Stimulated activated CD4-positive, alpha-beta T cell treated with anti-CD3 and anti-CD28 coated beads, Interleukin-15, amount 100 ng/mL, for 1 hour (primary cell): ENCODE measurements at places on chromosomes 7 and 10.
A peak's percentile ranks its signal among the peaks of the same experiment; 100 is the strongest.

DNA sequence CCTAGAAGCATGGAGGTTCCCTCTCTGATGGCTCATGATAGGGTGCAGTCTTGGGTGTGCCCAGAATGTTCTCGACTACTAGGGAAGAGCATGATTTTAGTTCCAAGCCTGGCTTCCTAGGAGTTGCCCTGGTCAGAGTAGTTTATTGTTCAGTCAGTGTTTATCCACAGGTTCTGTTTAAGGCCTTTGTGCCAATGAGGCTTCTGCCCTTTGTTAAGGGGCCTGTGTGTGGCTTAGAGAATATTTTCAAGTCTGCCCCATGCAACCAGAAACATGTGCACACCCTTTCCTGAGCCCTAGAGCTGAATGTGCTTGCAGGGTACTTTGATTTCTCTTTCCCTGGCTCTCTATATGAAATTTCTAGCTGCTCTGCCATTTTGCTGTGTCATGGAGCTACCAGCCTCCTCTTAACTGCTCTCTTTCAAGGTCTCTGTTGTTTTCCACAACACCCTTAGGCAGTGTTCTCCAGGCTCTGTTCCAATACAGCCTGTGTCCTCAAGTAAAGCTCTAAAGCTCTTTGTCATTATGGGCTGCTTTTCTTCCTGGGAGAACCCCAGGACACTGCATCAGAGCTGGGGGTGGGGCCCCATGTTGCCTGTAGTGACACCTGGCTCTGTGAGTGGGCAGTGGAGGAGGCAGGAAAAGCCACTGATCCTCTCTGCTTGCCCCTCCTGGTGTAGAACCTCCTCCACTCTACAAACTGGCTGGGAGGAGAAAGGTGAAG lies 34.1 kb upstream of the TSPAN33 start:
- no peak for DNase-seq

DNA sequence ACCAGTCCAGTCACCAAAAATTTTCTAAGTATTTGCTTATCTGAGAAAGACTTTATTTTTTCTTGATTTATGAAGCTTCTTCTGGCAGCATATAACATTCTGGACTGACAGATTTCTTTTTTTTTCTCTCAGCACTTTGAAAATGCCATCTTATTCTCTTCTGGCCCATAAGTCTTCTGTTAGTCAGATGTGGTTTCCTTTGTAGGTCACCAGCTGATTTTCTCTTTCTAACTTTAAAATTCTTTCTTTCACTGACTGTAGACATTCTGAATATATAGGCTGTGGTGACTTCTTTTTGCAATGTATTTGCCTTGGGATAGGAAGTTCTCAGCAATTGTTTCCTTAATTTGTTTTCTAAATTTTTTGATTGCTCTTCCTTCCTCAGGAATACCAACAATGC lies 172.5 kb downstream of the CCDC7 start:
- no peak for DNase-seq

DNA sequence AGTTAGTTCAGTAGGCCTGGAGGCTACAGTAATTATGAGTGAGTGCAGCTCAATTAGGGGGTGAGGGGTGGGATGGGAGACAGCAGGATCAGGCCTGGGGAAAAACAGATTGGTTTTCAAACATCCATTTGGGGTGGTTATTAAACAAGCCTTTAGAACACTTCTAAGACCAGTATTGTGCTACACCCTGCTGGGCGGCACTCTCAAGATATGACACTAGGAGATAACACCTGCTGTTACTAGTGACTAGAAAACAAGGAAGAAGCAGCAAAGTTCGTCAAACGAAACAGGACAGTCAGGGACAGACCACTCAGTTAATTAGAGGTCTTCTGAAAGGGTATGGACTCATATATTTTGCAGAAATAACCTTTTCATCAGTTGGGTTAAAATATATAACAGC lies 353.6 kb downstream of the PTEN start:
- DNase-seq: no peak

- DNase-seq: no peak
Observed at GRCh38 chr7:36192053-36192824, 39.2 kb downstream of the EEPD1 start.

GRCh38 chr7:132882714-132883428 lies 199.0 kb downstream of the CHCHD3 start:
- no peak for DNase-seq

DNA sequence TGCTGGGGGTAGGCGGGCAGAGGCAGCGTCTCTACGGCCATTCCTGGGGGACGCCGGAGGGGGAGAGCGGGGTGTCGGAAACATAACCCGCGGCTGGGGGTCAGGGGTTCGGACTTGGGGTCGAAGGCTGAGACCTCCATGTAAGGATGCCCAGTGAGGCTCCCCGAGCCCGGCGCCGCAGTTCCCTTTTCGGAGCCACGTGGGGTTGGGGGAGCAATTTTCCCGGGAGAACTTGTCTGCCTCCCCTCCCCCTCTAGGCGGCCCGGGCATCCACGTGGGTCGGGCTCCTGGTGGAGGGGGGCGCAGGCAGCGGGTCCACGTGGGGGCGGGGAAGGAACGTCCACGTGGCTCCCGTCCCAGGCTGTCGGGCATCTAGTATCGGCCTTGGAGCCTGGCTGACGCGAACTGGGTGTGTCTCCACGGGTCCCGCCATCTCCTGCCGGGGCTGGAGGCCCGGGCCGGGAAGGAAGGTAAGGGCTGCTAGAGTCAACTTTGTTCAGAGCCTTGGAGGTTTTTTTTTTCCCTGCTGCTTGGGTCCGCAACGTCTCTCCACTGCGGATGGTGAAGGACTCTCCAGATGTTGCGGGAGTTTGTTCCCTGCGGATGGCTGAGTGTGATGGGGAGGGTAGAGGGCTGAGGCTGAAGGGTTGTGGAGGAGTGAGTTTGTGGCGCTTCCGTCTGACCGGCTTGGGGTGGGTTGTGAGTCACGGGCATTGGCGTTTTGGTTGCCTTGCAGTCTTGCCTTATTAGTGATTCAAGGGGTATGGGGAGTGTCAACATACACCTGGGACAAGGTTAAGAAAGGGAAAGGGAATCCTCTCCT lies 744 bp downstream of the PPRC1 start:
- DNase-seq: peak; percentile 52
